MCF 10A (cell line): ENCODE measurements at places on chromosomes 12 and 14. TPM values are rescaled to one million over a fixed set of nuclear protein-coding genes. Genes with fewer than 3 reads are reported as not detected.
A peak's percentile ranks its signal among the peaks of the same experiment; 100 is the strongest.

DNA sequence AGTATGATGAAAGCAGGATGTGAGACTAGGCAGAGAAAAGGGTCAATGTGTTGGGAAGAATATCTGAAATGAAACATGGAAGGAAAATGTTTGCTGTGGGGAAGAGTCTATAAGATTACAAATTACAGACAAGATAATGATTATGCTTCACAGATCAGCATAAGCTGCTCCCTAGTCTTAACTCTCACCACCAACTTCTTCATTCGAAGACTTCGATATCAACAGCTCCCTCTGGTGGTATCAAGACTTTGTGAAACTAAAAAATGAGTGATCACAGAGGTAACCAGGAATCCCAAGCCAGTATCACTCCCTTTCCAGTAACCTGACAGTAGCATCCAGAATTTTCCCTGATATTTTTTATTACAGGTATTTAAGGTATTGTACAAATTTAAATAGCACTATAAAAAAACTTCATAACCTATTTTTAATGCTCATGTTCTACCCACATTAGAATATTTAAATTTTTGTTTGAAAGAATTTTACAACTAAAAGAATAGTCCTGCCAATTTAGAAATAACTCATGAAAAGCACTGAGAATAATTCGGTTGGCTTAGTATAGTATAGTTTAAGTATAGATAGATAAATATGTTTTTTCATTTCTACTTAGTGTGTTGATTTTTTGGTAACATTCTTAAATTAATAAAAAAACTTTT lies 84.4 kb downstream of the C2CD5 start:
- no peaks in the 10 kb centered on the region for H3K36me3 ChIP-seq
- H3K27me3 ChIP-seq = no peaks in the 10 kb centered on the region
- H3K4me3 ChIP-seq = no peak overlapping the region
- no peak overlapping the region for H3K27ac ChIP-seq
- peak; percentile 64 for DNase-seq

GRCh38 chr14:68135566-68135965 lies 316.0 kb downstream of the RAD51B start:
- no peak overlapping the region for H3K4me3 ChIP-seq
- no peak for DNase-seq
- no peaks in the 10 kb centered on the region for H3K36me3 ChIP-seq
- peak overlapping the region; percentile 84 for H3K27ac ChIP-seq
- H3K27me3 ChIP-seq = no peaks in the 10 kb centered on the region

DNA sequence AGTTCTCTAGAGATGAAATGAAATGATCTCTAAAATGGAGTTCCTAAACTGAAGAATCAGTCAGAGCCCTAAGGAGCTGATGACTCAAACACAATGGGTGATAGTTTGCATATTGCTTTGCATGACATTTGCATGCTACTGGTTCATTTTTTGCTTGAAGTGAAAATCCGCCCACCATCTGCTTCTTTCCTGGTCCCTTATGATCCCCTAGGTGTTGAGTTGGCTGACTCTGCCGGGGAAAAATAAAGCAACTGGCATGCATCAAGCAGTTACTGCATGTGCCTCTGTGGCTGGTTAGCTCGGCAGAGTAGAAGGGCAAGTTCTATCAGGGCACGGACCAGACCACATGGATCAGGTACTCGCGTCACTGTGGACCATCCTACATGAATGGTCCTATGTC lies 151.1 kb downstream of the PPM1H start:
- no peak for DNase-seq
- H3K4me3 ChIP-seq = no peak overlapping the region
- H3K4me1 ChIP-seq = peaks cover 13% of the 10 kb centered on the region
- H3K27ac ChIP-seq = no peak overlapping the region

The NINJ2 gene
- total RNA-seq = not detected in 2 replicates

The SPIC gene
- not detected in 2 replicates for total RNA-seq

The PRKAB1 gene
- total RNA-seq = 22.5 and 27.2 TPM in 2 replicates

GRCh38 chr12:79521576-79521975 lies 169.2 kb downstream of the PAWR start:
- H3K36me3 ChIP-seq = peaks cover 6% of the 10 kb centered on the region
- H3K27me3 ChIP-seq = no peaks in the 10 kb centered on the region
- no peak for DNase-seq
- H3K27ac ChIP-seq = no peak overlapping the region
- H3K4me3 ChIP-seq = no peak overlapping the region
- H3K4me1 ChIP-seq = no peaks in the 10 kb centered on the region

- H3K36me3 ChIP-seq = no peaks in the 10 kb centered on the region
- no peaks in the 10 kb centered on the region for H3K27me3 ChIP-seq
- peaks cover 8% of the 10 kb centered on the region for H3K4me1 ChIP-seq
- no peak overlapping the region for H3K4me3 ChIP-seq
- no peak overlapping the region for H3K27ac ChIP-seq
- DNase-seq = no peak
Measured at GRCh38 chr12:8069582-8069981, 3.4 kb upstream of the C3AR1 start.

GRCh38 chr12:53067993-53068770 lies 11.0 kb downstream of the SPRYD3 start:
- peaks cover 11% of the 10 kb centered on the region for H3K4me1 ChIP-seq
- no peaks in the 10 kb centered on the region for H3K27me3 ChIP-seq
- peaks cover 55% of the 10 kb centered on the region for H3K36me3 ChIP-seq
- no peak overlapping the region for H3K4me3 ChIP-seq
- no peak for DNase-seq

DNA sequence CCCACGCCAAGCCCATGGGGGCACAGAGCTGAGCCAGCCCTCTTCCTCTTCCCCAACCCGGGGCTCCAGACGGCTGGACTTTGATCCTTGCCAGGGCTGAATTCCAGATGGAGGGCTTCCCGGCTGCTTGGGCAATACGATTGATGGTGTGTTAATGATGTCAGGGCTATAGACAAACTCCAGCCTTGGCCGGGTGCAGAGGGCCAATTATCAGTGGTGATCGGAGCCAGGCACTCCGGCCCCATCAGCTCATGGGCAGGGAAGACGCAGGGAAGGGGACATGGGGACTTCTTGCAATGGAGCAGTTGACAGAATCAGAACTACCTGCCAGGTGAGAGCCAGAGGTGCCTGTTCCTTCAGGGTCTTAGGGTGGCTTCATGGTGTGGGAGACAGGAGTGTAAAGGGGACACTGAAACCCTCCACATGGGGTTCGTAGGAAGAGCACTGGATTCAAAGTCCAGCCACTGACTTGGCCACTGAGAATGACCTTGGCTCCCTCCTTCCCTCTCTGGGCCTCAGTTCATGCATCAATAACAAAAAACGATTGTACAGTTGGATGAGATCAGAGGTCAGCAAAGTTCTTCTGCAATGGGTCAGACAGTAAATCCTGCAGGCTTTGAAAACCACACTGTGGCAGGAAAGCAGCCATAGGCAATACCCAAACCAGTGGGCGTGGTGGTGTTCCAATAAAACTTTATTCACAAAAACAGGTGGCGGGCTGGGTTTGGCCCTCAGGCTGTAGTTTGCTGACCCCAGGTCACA lies 333.7 kb downstream of the MED13L start:
- no peak overlapping the region for H3K4me3 ChIP-seq
- H3K27ac ChIP-seq = no peak overlapping the region
- no peaks in the 10 kb centered on the region for H3K4me1 ChIP-seq
- peaks cover 8% of the 10 kb centered on the region for H3K36me3 ChIP-seq
- no peaks in the 10 kb centered on the region for H3K27me3 ChIP-seq
- DNase-seq = no peak

The LIN7A gene
- total RNA-seq = not detected in 2 replicates

The TGM1 gene
- 16.9 and 26.2 TPM in 2 replicates for total RNA-seq

DNA sequence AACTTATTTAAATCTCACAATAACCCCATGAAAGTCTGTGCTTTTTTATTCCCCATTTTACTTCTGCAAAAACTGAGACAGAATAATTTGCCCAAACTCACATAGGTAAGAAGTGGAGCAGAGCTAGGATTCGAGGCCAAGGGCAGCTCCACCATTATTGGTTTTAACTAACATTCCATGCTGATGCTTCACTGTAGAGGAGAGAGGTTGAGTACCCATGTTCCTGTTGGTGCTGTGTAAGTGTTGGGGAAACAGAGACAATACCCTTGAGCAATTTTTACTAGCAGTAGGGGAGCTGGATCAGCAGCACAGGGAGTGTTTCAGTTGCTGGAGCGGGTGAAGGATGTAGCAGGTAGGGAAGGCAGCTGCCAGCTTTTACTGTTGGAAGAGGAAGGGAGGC lies 21.1 kb downstream of the RASSF8 start:
- peak overlapping the region; percentile 29 for H3K27ac ChIP-seq
- peaks cover 47% of the 10 kb centered on the region for H3K4me1 ChIP-seq
- DNase-seq = peak; percentile 10
- no peak overlapping the region for H3K4me3 ChIP-seq
- H3K36me3 ChIP-seq = no peaks in the 10 kb centered on the region

The ACOT6 gene
- total RNA-seq = not detected in 2 replicates

DNA sequence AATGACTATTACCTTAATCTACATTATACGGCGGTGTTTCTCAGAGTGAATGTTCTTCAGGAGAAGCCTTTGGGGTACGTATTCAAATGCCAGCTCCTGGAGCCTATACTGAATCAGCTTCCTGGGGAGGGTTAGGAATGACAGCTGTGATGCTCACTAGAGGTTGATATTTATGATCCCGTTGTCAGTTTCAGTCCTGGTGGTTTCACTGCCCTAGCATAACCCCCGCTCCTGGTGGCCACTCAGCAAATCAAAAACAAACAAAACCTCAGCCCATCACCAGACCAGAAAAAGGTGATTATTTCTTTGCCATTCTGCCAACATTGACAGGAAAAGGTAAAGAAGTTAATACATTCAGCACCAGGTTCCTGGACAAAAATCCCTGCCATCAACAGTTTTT lies 136.5 kb upstream of the CRY1 start:
- no peak overlapping the region for H3K27ac ChIP-seq
- DNase-seq = no peak

The ZDHHC22 gene
- not detected in 2 replicates for total RNA-seq

The KRT83 gene
- 12.2 and 14.5 TPM in 2 replicates for total RNA-seq

DNA sequence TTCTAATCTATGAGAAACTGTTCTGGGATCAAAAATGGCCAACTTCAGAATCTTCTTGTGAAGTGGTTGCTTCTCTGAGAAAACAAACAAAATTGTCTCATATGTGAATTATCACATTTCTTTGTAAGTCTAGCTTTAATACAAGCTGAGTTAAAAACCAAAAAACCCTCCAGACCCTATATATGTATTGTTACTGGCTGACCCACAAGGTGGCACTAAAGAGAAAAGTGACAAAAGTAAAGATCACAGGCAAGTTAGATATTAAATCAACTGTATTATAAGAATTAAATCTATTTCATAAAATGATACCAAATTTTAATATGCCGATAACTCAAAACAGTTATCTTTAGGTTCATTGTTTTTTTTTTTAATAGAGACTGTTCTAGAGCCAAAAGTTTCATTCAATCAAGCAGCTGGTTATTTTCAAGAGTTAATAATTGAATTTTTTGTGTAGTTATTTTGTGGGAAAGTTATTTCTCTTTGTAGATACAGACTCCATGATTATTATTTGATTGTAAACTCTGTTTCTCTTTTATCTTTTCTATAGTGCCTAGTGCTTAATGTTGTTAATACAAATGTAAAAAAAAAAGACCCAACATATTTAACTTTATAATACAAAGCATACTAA lies 7.5 kb upstream of the TRHDE start:
- no peak overlapping the region for H3K27ac ChIP-seq
- H3K4me1 ChIP-seq = no peaks in the 10 kb centered on the region
- H3K27me3 ChIP-seq = no peaks in the 10 kb centered on the region
- H3K4me3 ChIP-seq = no peak overlapping the region

The CFAP73 gene
- not detected in 2 replicates for total RNA-seq

DNA sequence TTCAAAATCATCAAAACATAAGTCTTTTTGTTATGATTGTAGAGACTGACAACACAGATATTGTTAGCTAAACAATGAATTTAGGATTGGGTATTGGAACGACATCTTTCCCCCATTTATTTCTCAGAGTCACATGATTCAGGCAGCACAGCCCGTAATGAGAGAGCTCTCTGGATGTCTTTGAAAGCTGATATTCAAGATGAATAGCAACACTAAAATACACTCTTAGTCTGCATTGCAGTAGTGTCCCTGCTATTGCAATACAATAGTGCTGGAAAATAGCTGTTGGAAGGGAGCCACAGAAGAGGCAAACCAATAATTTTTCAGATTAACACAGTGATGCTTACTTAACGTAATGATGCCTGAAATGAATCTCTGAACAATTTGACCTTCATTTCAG lies 9.9 kb downstream of the GTSF1 start:
- H3K27ac ChIP-seq = no peak overlapping the region
- peaks cover 6% of the 10 kb centered on the region for H3K4me1 ChIP-seq
- no peaks in the 10 kb centered on the region for H3K36me3 ChIP-seq
- H3K27me3 ChIP-seq = no peaks in the 10 kb centered on the region
- no peak for DNase-seq
- no peak overlapping the region for H3K4me3 ChIP-seq

- peak overlapping the region; percentile 33 for H3K27ac ChIP-seq
- no peaks in the 10 kb centered on the region for H3K27me3 ChIP-seq
- DNase-seq = peak; percentile 26
Measured at GRCh38 chr12:118332511-118332910, 40.2 kb downstream of the TAOK3 start.

DNA sequence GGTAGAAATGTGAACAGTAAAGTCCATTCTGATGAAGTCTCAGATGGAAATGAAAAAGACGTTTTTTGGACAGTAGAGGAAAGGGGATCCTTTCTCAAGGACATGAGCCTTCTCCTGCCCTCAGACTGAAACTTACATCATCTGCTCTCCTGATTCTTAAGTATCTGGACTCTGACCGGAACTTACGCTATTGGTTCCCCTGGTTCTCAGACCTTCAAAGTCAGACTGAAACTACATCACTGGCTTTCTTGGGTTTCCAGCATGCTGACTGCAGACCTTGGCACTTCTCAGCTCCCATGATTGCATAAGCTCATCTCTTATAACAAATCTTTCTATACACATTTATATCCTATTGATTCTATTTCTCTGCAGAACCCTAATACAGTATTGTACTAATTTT lies 291.0 kb downstream of the SNAPC1 start:
- no peak overlapping the region for H3K4me3 ChIP-seq
- no peak overlapping the region for H3K27ac ChIP-seq
- H3K4me1 ChIP-seq = no peaks in the 10 kb centered on the region
- no peaks in the 10 kb centered on the region for H3K36me3 ChIP-seq
- no peaks in the 10 kb centered on the region for H3K27me3 ChIP-seq
- no peak for DNase-seq

- H3K27me3 ChIP-seq = no peaks in the 10 kb centered on the region
- DNase-seq = no peak
- H3K27ac ChIP-seq = no peak overlapping the region
- H3K4me3 ChIP-seq = no peak overlapping the region
Measured at GRCh38 chr12:62299617-62300016, 39.4 kb downstream of the USP15 start.

GRCh38 chr12:12807970-12808702 lies 5.0 kb upstream of the DDX47 start:
- peak overlapping the region; percentile 32 for H3K27ac ChIP-seq
- H3K4me1 ChIP-seq = peaks cover 39% of the 10 kb centered on the region
- no peak overlapping the region for H3K4me3 ChIP-seq
- no peaks in the 10 kb centered on the region for H3K27me3 ChIP-seq

GRCh38 chr12:110577864-110578693 lies 5.0 kb downstream of the PPTC7 start:
- DNase-seq = peak; percentile 93
- peaks cover 29% of the 10 kb centered on the region for H3K36me3 ChIP-seq
- no peaks in the 10 kb centered on the region for H3K27me3 ChIP-seq
- H3K27ac ChIP-seq = peak overlapping the region; percentile 97
